Fibroblast of upper back skin (primary cell): ENCODE measurements at places on chromosomes 11 and 22.
A peak's percentile ranks its signal among the peaks of the same experiment; 100 is the strongest.

- peak; percentile 97 for DNase-seq
Observed at GRCh38 chr22:27094633-27095308, 437.4 kb downstream of the MIAT start.

- DNase-seq: no peak
Observed at GRCh38 chr11:118214210-118214914, 10.4 kb downstream of the JAML start.

- DNase-seq: no peak
Observed at GRCh38 chr11:11329062-11329806, 23.8 kb downstream of the CSNK2A3 start.

GRCh38 chr22:26708256-26709009 lies 51.0 kb downstream of the MIAT start:
- peak; percentile 25 for DNase-seq

GRCh38 chr11:120773501-120774031 lies 250.3 kb upstream of the TBCEL start:
- peak; percentile 15 for DNase-seq

GRCh38 chr11:62959422-62959980 lies 25.3 kb downstream of the SLC22A6 start:
- DNase-seq: no peak

DNA sequence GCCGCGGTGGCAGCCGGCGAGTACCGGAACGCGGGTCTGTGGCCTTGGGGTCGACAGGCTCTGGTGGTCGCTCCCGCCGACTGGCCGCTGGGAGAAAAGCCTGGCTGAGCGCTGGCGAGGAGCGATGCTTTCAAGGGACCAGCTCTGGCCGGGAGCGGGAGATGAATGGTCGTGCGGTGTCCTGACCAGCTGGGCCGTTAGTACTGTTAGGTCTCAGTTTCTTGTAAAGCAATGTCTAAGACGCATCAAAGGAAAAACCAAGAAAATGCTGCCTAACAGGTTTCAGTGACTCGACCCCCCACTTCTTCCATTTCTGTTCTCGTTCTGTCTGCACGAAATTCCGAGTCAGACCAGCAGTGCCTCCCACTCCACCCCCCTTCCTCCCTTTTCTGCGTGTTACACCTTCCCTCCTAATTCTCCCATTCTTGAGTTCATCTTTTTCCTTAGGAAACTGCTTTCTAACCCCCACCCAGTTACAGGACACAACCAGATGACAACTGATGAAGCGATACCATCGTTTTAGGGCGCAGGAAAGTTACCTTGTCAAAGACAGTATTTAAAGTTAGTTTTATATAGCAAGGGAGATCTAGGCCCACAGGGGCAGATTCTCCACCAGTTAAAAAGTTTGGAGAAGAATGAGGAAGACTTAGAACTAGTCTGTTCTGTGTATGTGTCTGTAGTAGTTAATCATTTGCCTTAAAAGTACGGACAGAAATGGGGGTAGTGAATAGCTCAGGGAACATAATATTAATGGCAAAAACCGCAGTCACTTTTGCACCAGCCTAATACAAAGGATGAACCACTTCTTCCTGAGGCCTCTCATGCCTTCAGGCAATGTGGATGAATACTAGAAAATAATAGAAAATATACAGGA lies 1.0 kb downstream of the CUL5 start:
- peak; percentile 11 for DNase-seq

GRCh38 chr11:125272092-125272491 lies 107.5 kb downstream of the PKNOX2 start:
- DNase-seq: peak; percentile 81

GRCh38 chr11:125679397-125679796 lies 1.2 kb downstream of the ACRV1 start:
- DNase-seq: no peak

DNA sequence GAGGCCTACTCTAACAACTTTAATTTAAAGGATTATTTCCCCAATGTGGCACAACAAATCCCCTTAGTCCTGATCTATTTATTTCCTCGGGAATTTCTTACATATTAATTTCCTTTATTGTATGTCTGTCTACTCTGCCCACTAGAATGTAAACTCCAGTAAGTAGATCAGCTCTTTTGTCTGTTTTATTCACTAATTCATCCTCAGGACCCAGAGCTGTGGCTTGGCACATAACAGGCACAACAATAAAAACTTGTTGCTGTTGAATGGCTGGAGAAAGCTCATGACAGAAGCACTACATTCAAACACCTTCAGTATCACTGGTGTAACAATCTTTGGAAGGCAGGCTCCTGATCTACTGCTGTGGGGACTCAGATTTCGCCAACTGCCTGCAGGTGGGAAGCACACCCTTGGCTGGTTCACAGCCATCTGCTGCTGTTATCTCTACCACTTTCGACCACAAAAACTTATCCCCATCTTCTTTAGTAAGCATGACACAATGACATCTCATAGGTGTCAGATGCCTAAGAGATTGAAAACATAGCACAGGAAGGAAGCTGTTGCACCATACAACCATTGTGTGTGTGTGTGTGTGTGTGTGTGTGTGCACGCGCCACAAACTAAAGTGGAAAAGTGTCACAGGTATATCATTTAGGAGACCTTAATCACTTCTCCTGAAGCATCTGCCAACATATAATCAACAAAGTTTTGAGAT lies 11.9 kb downstream of the HIRA start:
- DNase-seq: no peak

DNA sequence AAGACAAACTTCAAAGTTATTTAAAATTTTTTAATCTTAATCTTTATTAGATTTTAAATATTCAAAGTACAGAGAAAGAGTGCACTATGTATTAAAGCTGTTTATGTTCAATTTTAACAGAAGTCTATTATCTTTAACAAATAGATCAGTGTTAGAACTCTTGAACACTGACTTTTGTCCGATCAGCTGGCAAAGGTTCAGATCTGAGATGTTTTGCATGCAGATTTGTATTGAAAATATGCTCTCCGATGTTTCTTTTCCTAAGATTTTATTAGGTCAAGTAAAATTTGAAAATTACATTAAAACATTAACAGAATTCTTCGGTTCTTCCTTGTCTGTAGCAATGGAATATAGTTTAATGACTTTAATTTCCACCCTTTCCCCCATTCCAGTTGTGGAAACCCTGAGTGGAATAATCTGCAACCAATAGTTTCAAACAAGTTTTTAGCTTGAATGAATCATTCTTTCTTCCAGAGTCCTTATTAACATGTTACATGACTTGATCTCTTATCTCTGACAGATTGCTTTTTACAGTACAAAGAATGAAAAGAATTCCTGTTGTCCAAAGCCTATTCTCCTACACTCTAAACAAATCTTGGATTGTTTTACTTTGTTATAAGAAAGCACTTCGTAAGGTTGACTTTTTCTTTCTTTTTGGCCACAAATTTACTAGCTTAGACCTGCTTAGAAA lies 11.4 kb upstream of the TCP11L1 start:
- DNase-seq: peak; percentile 23

- no peak for DNase-seq
Observed at GRCh38 chr11:35826949-35827348, 116.9 kb upstream of the LDLRAD3 start.

DNA sequence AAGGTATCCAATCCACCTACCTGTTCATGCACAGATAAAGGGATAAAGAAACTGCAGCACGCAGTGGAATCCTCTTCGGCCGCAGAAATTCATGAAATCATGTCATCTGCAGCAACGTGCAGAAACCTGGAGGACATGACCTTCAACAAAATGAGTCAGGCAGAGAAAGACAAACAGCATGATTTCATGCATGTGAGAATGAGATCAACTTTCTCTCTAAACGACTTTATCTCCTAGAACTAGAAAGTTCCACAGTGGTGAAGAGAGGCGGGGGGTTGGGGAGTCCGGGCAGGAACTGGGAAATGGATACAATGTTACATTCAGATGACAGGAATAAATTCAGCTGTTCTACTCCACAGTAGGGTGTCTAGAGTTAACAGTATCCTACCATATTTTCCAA lies 9.9 kb downstream of the RGL4 start:
- no peak for DNase-seq

GRCh38 chr11:117376517-117376916 lies 48.9 kb downstream of the CEP164 start:
- DNase-seq: no peak

DNA sequence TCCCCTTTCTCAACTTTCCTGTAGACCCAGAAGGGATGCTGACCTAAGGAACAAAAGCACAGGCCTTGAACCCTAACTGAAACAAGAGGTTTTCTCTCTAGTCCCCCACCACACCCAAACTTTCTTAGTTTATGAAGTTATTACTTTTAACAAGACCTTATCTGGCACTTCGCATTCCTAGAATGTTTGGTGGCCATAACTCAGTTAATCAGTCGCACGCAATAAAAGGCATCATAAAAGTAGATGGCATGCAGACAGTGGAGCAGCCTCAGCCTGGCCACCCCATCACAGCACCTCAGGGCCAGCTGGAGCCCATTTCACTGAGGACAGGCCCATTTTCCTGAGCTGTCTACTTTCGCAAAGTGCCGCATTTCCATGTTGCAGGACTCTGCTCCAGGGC lies 301.9 kb downstream of the OPCML start:
- no peak for DNase-seq

DNA sequence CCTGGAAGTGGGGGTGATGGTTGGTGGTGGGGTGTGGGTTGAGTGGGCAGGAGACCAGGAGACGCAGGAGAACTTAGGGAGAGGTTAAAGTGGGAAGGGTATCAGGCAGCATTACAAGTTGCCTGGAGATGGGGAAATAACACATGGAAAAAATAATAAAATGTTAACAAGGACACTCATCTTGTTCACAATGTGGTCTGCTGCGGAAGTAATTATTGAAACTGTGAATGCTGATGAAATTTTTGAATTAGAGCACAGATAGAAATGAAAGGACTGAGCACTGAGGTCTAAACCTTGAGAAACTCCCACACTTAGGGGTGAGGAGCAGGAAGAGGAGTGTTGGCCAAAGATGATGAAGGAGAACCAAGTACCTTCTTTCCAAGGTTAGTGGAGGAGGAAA lies 346.0 kb upstream of the PLET1 start:
- DNase-seq: no peak

DNA sequence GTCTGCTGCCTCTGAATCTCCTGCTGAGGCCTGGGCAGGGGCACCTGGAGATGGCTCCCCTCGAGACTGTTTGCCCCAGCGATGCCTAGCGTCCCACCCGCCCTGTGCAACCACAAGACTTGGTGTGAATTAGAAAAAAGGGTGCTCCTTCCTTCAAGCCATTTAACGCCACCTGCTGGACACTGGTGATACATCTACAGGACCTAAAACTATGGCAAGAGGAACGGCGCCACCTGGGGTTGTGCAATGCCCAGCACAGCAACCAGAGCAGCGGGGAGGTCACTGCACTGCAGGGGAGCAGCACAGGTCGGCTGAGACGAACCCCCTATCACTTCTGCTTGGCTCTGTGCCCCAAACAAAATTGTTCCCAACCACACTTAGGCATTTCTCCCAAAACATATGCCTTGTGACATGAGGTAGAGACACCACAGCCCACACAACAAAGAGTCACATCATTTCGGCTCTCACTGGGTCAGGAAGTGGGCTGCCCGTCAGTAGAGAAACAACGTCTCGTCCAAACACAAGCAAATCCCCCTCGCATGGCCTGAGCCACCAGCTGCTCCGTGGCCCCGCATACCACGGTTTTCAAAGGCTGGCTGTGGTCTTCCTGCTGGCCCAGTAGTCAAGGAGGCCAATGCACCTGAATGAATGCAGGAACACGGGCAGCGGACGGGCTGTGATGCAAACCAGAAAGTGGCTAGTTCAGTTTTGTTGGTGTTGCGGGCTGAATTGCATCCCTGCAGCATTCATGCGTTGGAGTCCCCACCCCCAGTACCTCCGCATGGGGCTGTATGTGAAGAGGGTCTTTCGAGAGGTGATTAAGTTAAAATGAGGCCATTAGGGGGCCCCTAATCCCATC lies 171.9 kb downstream of the SHANK2 start:
- DNase-seq: peak; percentile 50

- peak; percentile 62 for DNase-seq
Observed at GRCh38 chr11:64894070-64894811, 15.8 kb upstream of the EHD1 start.

- DNase-seq: peak; percentile 95
Observed at GRCh38 chr11:35515224-35515623, 10.2 kb downstream of the PAMR1 start.

DNA sequence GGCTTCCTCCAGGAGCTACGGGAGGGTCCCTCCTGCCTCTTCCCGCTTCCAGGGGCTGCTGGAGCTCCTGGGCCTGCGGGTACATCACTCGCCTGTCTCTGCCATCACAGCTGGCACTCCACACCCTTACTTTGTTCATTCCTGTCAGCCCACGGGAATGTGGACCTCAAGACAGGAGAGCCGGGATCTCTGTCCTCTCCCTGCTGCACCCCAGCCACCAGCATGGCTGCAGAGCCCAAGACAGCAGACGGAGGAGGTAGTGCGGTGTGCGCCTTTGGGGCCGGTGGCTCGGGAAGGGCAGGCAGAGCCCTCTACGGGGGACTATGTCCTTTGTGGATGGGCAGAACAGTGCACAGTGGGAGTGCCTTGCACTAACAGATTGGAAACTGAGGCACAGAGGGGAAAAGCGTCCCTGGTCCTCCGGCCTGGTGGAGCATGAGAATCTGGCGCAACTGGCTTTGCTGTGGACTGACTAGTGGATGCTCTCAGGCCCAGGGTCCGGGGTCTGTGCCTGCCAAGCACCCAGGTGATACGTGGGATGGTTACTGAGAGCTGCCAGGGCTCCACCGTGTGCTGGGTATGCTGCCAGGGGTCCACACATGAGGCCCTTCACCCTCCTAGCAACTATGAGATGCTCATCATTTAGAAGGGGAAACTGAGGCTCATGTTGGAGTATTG lies 47.3 kb downstream of the IGF2 start:
- no peak for DNase-seq

GRCh38 chr22:20526628-20527355 lies 19.4 kb downstream of the MED15 start:
- DNase-seq: peak; percentile 77

GRCh38 chr22:37329238-37330140 lies 47.2 kb downstream of the CYTH4 start:
- DNase-seq: peak; percentile 22

GRCh38 chr22:42170946-42171345 lies 40.3 kb upstream of the CYP2D6 start:
- no peak for DNase-seq
